ENCODE measurements at places on chromosomes 1 and 21.
A peak's percentile ranks its signal among the peaks of the same experiment; 100 is the strongest.

DNA sequence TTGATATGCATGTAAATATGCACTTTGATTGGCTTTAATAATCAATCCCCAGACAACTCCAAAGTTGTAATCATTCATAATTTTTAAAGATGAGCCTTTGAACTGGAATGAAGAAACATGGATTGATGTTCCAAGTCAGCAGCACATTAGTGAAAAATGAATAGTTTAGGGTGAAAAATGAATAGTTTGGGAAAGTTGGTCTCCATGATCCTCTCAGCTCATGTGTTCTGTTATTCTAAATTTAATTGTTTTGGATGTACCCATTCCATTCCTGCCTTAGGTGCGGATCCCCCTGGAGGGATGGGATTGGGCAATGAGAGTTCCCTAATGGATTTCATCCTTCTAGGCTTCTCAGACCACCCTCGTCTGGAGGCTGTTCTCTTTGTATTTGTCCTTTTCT lies at the start of gene OR2G3:
Gene OR2G3 (plus strand): TSS at position 301 of the 400 bp plus-strand sequence. CDS start 0 bp downstream, at position 301.
- DNase-seq: no peak

- no peak for DNase-seq
Measured at GRCh38 chr1:47751996-47752451, 245.2 kb downstream of the TRABD2B start.

DNA sequence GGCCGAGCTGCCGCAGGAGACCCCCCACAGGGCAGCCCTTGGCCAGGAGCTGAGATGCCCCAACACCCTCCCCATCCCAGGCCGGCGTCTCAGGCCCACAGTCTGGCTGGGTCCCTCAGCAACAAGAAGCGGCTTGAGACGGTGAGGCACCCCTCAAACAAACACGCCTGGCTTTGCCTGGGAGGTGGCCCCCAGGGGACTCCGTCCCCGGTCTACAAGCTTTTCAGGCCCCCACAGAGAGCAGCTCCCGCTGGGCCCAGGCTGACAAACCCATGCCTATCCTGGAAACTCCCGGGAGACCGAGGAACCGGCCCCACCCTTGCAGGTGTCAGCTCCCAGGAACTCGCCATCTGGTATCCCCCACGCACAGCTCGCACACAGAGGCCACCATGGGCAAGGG lies 67.0 kb downstream of the ARHGEF16 start:
- DNase-seq: peak; percentile 82

DNA sequence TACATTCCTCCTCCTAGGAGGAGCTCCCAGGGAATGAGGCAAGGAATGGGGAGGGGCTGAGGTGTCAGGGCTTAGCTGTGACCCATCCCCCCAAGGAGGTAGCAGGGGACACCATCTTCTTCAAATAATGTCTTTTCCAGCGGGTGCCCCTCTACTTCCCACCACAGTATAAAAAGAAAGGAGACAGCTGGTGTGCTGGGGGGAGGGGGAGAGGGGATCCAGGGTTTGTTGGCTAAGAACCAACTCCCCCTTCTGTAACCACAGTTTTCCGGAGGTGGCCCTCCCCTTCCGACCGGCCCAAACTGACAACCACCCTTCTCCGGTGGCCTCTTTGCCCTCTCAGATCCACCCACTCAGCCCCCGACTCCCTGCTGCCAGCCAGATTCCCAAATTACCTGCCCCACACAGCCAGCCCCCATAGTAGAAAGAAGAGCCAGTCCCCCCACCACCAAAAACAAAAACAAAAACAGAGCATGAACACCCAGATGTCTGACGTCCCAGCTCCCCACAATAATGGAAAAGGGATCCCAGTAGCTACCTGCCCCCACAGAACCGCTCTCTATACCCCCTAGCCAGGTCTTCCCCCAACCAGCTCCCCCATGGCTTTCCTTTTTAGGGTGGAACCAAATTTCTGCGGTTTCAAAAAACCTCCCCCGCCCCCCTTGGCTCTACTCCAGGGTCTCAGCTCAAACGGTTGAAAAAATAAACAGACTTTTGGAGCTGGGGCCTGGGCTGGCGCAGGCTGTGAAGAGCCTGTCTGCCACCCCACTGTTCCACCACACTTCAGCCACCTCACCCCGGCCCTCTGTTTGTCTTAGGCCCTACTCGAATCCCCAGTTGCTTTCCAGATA lies 2.1 kb downstream of the ARHGEF2 start:
- peak; percentile 84 for DNase-seq

DNA sequence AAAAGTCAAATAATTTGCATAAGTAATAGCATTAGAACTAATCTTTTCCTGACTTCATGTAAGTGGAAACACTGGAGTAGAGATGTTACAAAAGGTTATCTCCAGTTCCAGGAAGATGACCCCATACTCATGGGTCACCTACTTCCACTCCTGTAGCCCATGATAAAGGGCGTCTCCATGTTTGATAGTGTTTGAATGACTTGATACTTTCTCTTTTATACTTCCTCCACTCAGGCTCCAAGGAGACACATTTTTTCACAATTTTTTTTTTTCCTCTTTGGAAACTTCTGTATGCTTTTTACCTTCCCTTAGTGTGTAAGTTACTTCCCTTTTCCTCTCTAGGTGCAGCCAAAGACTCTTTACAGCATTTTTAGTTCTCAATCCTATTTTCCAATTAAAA lies 382.1 kb upstream of the B3GALT2 start:
- no peak for DNase-seq

DNA sequence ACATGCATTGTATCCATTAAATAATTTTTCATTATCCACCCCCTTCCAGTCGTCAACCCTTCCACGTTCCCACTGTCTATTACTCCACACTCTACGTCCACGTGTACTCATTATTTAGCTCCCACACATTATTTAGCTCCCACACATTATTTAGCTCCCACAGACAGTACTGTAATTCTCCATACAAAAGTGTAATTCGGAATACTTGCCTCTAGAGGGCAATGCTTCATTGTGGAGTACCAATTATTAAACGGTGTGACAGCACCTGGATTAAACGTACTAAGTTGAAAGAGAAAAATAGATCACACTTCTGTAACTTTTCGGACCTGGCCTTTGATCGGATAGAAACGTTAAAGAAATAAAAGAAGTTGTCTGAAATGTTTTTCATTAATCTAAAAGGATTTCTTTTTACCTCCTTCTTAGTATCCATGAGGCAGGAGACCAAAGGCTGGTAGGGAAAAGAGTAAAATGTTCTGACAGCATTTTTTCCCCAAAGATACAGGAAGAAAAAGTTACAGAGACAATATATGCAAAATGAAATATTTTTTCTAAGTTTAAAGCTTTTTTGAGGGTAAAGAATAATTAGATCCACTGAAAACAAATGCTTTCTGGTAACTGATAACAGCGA lies 99.2 kb downstream of the LHX8 start:
- DNase-seq: peak; percentile 55

DNA sequence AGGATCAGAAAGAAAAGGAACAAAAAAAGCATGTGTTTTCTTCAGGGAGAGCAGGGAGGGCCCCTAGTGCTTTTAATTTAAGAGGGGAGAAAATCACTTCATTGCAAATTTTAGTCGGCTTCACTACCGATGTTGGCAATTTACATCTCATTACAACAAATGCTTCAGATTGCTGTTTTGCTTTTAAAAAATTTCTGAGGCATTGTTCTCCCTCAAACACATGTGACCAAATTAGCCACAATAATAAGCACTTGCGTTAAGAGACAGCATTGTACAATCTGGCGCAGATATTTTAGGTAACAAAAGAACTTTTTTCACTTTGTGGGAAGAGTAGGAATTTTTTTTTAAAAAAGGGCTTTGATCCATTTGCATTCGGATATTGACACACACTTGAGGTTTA lies 29.8 kb downstream of the BEND5 start:
- no peak for DNase-seq

DNA sequence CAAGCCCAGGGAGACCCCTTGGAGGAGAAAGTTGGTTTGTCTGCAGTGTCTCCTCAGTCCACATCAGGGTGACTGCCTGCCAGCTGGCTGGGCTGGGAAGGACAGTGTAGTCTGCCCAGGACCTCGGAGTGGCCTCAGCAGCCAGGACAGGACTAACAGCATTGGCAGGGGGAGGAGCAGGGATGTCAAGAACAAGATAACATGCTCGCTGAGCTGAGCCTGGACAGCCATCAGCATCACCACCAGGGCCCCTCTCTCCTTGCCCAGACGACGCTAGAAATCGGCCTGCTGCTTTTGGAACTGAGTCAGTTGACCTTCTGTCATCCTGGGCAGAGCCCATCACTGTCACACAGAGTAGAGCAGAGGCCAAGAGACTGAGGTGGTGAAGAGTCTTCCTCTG lies 83.6 kb upstream of the CNTN2 start:
- DNase-seq: no peak

DNA sequence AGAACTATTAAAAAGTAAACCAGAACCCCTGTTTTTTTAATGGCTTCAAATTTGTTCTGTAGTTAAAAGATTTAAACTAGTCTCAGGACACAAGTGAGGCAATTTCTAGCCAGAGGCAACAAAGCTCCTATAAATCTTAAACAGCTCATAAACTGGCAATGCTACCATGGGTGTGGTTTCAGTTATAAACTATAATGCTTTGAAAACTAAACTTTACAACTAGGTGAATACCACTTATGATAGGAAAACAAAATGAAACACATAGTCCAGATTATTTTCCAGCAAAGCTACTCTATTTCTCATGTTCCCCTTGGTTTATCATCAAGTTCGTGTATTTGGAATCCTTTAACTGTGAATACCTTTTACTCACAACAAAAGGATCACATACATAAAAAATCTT lies 282.5 kb downstream of the VAV3 start:
- DNase-seq: no peak

- DNase-seq: peak; percentile 80
Measured at GRCh38 chr1:24694380-24694843, 50.8 kb upstream of the CLIC4 start.

DNA sequence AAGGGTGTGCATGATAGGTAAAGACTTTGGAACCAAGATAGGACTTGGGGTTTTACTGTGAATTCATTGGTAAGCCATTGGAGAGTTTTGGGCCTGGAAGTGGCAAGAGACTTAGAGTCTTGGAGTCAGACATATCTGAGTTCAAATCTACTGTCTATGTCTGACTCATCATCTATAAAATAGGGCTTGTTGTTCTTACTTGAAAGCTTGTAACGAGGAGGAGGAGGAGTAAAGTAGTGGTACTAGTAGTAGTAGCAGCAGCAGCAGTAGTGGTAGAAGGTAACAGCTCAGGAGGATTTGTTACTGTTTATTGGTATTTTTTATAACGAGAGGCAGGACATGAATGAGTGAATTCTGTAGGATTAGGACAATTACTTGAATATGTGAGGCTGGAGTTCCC lies 62.7 kb downstream of the CACHD1 start:
- no peak for DNase-seq

GRCh38 chr1:180964595-180964994 lies 51.9 kb downstream of the KIAA1614 start:
- peak; percentile 93 for DNase-seq

DNA sequence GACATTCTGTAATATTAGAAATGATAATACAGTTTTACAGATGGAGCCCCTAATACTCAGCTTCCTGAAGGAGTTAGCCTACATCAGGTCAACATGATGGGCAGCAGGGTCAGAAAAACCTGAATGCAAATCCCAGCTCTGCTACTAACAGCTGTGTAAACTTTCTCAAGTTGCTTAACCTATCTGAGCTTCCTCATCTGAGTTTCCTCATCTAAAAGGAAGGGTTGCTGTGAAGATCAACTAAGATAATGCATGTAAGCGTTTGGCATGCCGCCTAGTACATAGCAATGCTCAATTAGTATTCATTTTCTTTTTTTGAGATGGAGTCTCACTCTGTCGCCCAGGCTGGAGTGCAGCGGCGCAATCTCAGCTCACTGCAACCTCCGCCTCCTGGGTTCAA lies 18.4 kb upstream of the DESI2 start:
- no peak for DNase-seq

- DNase-seq: no peak
Measured at GRCh38 chr1:230650300-230650699, 8.0 kb downstream of the COG2 start.

- no peak for DNase-seq
Measured at GRCh38 chr1:175197531-175197930, 5.0 kb upstream of the KIAA0040 start.

GRCh38 chr1:40339420-40340323 lies 22.6 kb upstream of the COL9A2 start:
- peak; percentile 53 for DNase-seq

DNA sequence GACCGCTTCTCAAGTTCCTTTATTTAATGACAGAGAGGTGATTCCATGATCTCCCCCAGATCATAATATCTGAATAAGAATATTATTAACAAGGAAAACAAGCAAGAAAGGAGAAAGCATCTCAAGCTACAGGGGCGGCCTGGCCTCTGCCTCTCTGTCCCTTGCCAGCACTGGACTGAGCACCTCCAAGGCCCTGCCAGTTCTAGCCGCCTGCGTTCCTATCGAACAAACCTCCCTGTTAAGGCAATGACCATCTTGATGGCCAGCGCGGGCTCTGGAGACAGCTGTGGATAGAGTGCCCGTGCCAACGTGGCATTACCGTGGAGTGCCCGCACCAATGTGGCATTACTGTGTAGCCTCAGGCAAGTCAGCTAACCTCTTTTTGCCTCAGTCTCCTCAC lies 84.8 kb downstream of the NPHP4 start:
- no peak for DNase-seq

GRCh38 chr21:15676935-15677334 lies 52.8 kb upstream of the USP25 start:
- DNase-seq: no peak

DNA sequence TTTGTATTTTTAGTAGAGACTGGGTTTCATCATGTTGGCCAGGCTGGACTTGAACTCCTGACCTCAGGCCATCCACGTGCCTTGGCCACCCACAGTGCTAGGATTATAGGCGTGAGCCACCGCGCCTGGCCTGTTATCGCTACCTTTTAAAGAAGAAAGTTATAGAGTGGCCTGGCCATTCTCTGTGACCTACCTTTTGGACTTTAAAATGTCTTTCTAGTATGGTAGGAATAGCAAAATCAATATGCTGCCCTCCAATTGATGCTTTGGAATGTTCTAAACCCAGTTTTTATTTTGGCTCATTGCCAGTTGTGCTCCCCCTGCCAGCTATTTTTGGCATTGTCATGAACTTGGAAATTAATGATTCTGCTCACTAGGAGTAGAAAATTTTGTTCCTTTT lies 19.9 kb downstream of the HIPK1 start:
- DNase-seq: no peak

DNA sequence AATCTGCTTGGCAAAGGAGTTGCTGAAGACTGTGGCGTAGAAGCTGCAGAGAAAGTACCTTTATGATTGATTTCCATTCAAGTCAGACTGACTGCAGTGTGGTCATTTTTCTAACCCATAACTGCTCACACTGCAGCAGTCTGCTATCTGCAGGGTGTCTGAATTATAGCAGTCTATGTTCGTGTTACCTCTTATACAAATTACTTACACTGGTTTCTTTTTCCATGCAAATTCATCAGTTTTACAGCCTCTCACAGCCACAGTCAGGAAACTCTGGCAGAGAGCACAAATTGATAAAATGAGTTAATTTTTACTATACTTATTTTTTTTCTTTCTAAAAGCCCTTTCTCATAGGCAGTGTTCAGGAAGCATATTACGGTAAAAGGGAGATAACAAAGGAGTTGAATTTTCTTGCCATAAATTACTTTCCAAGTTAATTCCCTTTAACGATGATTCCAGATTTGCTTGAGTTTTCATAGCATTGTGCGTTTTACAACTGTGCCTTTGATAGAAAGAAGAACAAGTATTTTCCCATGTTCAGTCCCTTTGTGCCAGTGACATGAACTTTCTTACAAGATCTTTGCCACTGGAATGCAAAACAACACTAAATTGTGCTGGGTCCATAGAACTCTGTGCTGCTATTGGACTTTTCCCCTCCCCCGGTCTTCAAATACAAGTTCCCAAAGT lies 261.5 kb downstream of the NFIA start:
- DNase-seq: no peak

GRCh38 chr1:231636157-231636556 lies 9.6 kb downstream of the DISC1 start:
- DNase-seq: no peak

- no peak for DNase-seq
Measured at GRCh38 chr1:117181630-117182041, 29.1 kb downstream of the VTCN1 start.
